DMS 273 treated with DMSO at 0.1 percent for 48 hours (cell line): ENCODE measurements at places on chromosomes 2 and 18.

DNA sequence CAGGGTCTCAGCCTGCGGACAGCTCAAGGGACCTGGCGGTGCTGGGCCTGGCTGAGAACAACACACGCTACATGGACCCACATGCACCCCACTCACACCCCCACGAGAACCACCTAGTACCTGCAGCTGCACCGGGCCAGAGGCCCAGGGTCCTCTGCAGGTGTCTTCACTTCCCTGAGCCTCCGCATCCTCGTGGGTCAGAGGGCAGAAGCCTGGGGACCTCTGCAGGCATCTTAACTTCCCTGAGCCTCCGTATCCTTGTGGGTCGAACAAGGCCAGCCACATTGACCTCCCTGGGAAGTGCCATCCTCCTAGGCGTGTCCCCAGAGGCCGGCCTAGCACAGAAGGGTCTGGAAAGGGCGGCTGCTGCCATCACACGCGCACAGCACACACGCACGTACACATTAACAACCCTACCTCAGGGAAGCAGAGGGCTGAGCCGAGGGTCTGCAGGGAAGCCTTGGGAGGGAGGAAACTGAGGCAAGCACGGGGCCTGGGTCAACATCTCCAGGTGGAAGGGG lies 62.5 kb upstream of the HPCAL1 start:
- DNase-seq, result no peak

DNA sequence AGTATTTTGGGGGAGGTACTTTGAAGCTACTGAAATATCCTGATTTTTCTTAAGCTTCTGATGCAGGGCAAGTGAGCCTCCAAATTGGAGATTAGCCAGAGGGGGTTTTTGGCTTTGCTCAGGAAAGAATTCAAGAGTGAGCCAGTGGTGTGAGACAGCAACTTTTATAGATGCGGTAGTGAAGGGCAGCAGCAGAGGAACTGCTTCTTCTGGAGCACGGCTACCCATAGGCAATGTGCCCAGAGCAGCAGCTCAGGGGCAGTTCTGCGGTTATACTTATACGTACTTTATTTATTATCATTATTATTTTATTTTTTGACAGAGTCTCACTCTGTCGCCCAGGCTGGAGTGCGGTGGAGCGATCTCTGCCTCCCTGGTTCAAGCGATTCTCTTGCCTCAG lies 19.8 kb upstream of the NT5DC4 start:
- no peak for DNase-seq

GRCh38 chr18:62493033-62493862 lies 29.6 kb upstream of the ZCCHC2 start:
- DNase-seq, result no peak

DNA sequence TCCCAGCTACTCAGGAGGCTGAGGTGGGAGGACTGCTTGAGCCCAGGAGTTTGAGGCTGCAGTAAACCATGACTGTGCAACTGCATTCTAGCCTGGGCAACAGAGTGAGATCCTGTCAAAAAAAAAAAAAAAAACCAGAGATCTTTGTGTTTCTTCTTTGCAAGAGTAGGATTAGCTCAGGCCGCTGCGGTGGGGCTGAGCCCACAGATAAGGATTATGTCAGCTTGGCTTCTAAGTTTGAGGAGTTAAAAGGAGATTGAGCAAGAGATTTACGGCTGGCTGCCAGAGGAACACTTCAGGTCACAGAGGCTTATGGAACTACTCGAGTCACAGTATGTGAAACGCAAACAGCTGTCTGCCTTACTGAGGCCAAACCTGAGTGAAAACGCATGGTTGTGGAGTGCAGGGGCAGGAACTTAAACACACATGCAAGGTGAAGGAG lies 146.7 kb upstream of the L3MBTL4 start:
- DNase-seq, result no peak

DNA sequence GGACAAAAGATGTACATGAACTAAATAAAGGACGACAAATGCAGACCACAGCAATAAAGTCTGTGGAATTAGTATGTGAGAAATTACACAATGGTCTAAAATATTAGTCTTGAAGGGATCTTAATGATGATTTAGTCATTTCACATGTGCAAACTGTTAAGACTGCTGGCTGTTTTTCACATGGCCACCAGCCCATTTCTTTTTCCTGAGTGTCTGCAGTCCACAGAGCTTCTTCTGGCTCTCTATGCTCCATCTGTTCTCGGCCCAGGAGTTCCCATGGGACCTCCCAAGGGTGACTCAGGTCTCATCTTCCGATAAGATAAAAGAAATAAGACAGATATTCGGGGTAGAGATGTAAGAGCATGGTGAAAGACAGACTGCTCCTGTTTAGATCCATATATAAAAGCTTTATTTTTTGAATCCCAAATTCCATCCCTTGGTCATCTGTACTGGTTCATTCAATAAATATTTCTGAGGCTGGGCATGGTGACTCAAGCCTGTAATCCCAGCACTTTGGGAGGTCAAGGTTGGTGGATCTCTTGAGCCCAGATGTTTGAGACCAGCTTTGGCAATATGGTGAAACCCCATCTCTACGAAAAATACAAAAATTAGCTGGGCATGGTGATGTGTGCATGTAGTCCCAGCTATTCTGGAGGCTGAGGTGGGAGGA lies 20.1 kb downstream of the IL1RL1 start:
- no peak for DNase-seq

- no peak for DNase-seq
These were observed 330.5 kb downstream of the LRRTM4 start for GRCh38 chr2:77191665-77192064.

GRCh38 chr2:154591294-154591820 lies 107.1 kb upstream of the KCNJ3 start:
- DNase-seq, result no peak

GRCh38 chr2:238594796-238595749 lies 168.3 kb downstream of the ASB1 start:
- no peak for DNase-seq
